ENCODE measurements at places on chromosomes 11 and 22.

GRCh38 chr11:130908770-130909625, 7.3 kb downstream of the SNX19 start:
- no peak for DNase-seq

- peak; percentile 7 for DNase-seq
Measured at GRCh38 chr11:2760196-2760871, 60.5 kb upstream of the KCNQ1OT1 start.

DNA sequence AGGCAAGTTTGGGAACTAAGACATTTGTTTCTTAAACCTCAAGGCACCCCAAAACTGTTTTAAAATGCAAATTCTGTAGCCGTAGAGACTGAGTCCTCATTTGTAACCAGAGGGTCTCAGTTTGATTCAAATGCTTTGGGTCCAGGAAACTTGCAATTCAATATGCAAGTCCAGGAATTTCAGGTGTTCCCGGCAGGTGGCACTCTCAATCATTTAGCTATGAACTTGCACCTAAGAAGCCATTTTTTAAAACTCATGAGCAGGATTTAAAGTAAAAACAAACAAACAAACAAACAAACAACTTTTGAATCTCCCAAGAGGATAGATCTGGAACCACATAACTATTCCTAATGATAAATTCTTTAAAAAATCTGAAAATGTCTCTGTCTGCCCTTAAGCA, 8.7 kb upstream of the ABTB2 start:
- no peak for DNase-seq

GRCh38 chr22:17112491-17113042, 8.6 kb downstream of the TMEM121B start:
- no peak for DNase-seq

DNA sequence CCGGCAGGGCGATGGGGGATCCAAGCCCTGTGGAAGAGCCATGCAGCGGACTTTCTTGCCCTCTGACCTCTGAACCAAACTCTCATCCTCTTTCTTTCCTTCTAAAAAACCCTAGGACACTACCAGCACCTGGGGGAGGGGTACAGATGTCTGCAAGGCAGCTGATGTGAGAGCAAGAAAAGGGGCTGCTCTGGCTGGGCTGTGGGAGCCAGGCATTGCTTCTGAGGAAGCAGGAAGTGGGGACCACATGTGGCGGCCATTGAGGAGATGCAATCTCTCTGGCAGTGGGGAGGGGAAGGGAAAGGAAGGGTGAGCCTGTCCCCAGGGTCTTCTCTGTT, 36.0 kb downstream of the FAM83F start:
- no peak for DNase-seq

GRCh38 chr11:2836315-2837095, 49.1 kb downstream of the CDKN1C start:
- DNase-seq = no peak

- DNase-seq = no peak
Measured at GRCh38 chr22:50217543-50218152, 16.8 kb downstream of the SELENOO start.

DNA sequence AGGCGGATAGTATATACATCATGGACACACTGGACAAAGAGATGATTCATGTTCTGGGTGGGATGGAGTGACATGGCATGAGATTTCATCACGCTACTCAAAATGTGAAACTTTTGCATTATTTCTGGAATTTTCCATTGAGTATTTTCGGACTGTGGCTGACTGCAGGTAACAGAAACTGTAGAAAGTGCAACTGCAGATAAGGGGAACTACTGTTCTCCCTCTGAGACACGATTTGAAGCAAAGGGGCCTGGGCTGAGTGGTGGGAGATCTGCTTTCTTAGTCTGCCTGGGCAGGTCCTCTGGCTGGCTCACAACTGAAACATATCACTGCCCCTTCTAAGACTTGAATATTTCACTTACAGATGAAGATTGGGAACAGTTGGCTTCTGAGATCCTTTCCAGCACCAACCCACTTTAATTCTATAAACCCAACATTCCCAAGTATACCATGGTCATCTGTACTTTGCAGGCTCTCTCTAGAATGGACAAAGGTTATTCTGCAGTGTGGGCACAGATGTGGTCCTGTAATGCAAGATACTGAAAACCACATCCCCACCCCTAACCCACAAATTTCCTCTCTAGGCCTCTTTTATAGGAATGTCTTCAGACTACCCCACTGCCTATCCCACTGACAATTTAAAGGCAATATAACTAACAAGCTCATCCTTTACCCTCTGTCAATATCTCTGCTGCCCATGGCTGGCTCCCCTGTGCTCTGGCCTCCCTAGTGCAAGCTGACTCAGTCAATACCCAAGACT, 121.1 kb downstream of the KCNC1 start:
- DNase-seq = no peak

DNA sequence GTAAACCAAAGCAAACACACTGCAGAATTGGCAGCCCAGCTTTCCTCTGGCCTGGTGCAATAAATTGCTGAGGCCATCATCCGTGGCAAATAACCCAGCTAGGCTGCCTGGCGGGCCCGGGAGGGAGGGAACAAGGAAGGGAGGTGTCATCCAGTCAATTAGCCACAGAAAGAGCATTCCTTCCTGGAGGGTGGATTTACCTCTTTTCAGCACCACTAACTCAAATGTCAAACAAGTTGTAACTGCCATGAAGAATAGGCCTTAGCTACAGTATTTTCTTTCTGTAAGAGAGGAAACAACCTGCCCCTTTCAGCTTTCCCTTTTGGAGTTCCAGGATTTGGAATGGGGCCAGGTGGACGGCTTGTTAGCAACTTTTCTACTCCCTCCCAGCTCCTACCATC, 163.8 kb upstream of the BDNF start:
- DNase-seq = no peak

DNA sequence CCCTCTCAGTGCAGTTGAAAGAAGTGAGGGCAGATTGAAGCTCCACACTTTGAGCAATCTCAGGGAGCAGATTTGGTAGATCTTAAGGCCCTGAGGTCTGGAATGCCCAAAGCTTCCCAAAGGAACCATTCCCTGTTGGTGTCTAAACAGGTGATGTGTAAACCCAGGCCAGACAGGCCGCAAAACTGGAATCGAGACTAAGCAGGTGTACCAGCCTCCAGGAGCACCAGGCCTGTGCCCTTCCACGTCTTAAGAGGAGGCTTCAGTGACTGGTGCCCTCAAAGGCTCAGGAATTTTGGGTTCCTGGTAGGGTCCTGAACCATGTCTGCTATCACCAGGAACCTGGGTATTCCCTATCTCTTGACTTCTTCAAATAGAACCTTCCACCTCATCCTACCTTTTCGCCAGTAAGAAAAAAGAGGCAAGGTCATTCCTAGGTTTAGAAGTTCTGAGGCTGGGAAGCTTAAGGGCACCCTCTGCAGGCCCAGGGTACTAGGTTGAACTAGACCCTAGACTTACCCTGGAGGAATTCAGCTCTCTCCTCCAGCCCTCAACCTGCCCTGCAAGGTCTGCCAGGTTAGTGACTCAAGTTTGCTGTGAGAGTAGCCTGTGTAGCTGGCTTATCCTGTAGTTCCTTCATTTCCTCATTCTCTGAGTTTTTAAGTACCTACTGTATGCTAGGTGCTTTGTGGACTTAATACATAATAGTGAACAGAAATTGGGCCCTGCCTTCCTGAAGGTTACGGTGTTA, 100.0 kb upstream of the NNMT start:
- no peak for DNase-seq

GRCh38 chr11:69661413-69661715, 13.8 kb downstream of the LTO1 start:
- no peak for DNase-seq

DNA sequence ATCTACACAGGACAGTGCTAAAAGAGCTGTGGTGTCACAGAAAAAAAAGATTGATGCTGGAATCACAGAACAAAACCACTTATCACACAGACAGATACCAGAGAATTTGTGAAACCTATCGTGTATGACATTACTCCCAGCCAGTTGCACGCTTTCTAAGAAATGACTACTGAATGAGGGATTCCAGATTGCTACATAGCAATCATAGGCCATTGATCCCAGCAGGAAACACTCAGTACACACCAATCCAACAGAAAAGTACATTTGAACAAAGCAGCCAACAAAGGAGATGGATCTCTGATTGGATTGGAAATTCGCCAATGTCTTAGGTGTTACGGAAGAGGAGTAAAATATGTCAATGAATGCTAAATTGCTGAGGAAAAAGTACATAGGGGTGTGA, 4.8 kb upstream of the OR8H1 start:
- no peak for DNase-seq

DNA sequence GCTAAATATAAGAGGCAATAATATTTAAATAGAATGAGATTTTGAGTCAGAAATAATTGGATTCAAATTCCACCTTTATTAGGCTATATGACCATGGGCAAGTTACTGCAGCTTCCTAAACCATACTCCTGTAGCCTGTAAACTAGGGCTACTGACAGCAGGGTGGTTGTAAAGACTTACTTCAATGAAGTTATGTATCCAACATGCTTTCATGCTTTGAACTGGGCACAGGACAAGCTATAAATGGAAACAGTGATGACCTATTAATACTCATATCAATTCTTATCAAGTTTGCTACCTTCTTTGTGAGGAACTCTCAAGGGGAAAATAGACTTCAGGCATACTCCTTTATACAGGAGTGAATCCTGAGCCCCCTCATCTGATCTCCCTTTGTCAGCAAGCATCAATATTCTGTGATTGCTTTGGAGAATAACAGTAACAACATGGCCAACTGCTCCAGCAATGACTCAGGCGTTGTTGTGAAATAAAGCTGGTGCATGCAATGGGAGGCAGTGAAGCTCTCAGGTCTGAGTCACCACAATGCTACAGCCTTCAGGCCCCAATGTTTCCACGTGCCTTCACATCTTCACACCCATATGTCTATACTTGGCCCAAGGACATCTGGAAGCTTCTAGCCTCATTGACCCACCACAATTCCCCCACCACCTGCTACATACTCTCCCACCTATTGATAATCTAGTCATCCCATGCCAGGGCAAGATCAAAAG, 102.5 kb downstream of the KCNA4 start:
- DNase-seq = no peak
